Activated T-cell treated with anti-CD3 and anti-CD28 coated beads for 24 hours (primary cell): ENCODE measurements at places on chromosomes 3 and 15.

DNA sequence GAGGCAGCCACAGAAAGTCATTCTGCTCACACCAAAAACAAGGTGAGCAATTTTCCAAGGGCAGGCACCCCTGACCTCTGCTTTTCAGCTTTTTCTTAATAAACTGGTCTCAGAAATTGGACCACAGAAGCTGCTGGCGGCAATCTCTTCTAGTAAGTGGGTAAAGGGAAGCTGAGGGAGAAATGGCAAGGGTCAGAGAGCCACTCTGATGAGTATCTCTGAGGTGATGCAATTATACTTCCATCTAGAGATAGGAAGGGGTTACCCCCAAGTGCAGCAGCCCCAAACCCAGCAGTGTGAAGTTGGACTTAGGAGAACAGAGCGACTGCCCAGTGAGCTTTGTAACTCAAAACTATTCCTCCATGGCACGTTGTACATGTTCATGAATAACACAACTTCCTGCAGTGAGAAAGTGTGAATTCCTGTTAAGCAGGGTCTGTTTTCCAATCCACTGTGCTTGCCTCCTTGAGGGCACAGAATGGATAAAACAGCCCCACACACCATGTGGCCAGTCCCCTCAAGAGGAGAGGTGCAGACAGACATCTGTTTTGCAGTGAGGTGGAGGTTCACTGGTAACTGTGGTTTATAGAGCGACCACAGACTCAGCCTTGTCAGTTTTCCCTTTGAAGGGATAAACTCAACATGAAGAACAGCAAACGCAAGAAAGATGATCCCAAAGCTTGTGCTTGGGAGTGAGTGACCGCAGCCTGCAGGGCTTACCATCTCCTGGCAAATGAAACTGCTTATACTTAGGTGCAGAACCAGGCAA, 683.4 kb upstream of the CFAP20DC start:
- no peak for DNase-seq

DNA sequence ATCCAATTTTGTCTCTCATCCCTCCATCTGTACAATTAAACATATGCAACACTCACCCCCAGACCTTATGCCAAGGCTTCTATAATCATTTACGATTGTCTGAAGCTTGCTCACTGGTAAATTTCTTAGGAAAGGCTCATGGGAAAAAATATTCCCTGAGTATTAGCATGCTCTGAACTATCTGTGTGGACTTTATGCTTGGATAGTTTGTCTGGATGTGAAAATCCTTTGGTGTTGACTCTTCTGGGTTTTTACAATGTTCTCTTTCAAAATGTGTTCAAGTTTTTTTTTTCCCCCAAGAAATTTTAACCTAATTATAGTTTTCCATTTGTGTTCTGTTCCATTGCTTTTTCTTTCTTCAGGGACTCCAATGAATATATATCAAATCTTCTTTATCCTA, 19.9 kb upstream of the TTBK2 start:
- DNase-seq: no peak

DNA sequence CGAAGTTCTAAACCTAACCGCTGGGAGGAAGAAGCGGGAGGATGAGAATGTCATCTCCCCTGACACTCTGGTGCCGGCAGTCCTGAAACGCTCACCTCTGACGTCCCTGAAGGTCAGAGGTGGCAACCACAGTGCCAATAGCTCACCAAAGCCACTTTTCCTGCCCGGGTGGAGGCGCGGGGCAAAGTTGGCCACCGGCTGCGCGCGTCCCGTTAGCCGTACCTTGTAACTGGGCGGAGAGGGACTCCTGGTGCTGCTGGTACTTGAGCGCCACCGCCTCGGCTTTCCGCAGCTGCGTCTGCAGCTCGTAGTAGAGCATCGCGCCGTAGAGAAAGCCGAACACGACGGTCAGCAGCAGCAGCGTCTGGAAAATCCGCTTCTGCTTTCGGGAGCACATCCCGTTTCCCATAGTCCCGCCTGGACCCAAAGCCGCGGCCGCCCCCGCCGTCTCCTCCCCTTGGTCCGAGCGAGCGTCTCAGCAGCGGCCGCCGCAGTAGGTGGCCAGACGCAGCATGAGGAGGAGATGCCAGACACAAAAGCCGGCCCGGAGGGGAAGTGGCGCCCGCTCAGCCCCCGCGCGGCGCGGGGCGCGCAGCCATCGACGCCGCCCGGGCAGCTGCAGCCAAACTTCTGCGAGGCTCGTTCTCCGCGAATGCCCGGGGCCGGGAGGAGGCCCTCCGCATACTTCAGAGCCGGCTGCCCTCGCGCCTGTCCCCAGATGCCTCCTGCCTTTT, 680 bp downstream of the GOLIM4 start:
- DNase-seq: peak; percentile 2

GRCh38 chr3:23496165-23496564, 293.0 kb downstream of the UBE2E2 start:
- DNase-seq: no peak

DNA sequence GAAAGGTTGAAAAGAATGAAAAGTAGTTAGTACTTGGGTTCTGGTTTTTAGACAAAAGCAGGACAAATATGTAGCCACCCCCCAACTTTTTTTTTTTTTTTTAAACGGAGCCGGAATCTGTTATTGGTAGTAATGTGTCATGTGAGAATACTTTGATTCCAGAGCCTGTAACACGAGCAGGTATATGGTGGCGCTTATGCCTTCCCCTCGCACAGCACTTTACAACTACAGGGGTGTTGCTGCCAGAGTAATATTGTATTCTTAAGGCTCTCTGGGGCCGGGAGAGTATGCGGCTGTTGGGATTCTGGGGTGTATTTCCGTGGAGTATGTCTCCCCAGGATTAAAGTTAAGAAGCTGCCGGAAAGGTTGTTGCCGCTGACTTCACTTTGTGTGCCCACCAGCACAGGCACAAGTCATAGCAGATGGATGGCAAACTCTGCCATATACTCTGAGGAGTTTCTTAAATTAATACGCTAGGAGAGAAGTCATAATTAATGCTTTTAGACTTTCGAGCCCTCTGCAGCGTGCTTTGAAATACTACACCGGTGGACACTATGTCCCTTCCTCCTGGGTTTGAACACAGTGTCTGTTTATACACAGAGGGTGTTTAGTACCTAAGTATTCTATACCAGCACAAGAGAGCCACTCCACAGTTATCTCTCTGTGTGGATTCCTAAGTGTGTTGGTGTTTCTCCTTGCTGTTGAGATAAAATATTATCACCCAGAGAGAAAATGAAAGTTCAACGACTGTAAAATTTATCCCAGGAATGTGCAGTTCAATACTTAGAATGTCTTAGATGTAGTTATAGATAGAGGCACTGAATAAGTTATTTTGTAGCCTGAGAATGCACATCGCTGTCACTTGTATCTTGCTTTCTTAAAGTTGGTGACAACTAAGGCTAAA, 1.4 kb downstream of the MBNL1 start:
- DNase-seq: no peak

GRCh38 chr15:74795966-74796625, 14.2 kb downstream of the CSK start:
- DNase-seq: no peak

DNA sequence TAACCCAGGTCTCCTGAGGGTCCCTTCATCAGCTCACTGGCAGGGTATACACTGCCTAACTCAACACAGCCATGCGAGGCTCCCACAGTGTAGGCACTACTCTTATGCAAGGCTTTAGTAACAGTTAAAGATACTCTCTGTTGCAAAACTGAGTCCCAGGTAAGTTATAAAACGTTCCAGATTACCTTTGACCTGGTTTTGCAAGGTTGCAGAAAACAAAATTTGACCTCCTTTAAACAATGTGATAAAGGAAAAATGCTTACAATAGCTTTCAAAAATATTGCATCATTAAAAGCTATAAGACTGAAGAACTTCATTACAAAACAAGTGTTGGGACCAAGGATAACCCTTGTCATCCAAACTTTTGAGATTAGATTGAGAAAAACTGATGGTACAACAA, 5.5 kb downstream of the SLC27A2 start:
- DNase-seq: no peak

GRCh38 chr15:78977091-78977571, 32.3 kb upstream of the CTSH start:
- no peak for DNase-seq

- no peak for DNase-seq
These were observed 6.9 kb upstream of the TNFSF10 start for GRCh38 chr3:172530101-172530561.

DNA sequence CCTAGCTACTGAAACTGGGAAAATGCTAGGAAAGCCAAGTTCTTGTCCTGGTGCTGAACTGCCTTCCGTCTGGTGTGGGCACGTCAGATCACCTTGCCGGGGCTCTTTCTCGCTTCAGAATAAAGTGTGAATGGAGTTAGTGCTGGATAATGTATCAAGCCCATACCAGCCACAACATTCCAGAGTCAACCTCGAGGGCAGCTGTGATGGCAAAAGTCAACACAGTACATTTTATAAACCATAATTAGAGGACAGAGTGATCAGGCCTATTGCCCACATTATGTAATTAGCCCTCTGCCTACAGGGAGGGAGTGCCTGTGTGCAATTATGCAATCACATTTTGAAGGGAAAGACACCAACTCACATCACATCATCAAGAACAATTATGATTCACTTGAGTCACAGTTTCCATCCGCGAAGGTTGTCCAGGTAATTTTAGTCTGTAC, 165.2 kb downstream of the RORA start:
- no peak for DNase-seq

DNA sequence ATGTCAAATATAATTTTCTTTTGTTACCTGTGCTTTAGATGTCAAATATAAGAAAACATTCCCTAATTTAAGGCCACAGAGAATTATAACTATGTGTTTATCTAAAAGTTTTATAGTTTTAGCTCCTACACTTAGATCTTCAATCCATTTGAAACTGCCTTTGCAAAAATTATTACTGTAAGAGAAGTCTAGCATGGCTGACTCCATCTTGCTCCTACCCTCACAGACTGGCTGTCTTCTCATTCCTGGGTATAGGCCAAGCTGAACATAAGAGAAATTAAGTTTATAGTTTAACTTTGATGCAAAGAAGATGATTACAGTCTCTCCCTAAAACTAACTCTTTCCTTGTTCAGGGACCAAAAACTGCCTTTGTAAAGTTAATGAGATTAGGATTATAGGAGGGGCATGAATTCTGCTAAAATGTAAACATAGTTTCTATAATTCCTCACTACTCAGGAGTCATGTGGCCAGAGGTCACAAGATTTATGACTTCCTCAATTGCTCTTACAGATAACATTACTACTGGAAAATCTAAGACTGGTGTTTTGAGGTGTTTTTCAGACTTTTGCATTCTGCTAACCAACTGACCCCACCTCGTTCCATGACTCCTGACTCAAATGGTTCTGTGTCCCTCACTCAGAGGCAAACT, 184.0 kb downstream of the BCHE start:
- no peak for DNase-seq

GRCh38 chr3:178392511-178392926, 143.7 kb upstream of the KCNMB2 start:
- DNase-seq: no peak

DNA sequence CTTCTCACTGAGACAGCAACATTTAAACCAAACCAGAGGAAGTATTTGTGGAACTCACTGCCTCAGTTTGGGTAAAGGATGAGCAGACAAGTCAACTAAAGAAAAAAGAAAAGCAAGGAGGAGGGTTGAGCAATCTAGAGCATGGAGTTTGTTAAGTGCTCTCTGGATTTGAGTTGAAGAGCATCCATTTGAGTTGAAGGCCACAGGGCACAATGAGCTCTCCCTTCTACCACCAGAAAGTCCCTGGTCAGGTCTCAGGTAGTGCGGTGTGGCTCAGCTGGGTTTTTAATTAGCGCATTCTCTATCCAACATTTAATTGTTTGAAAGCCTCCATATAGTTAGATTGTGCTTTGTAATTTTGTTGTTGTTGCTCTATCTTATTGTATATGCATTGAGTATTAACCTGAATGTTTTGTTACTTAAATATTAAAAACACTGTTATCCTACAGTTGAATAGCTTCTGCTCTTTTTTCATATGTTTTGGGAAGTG, 23.3 kb downstream of the CLDN18 start:
- no peak for DNase-seq

- no peak for DNase-seq
These were observed 8.3 kb upstream of the JMJD7 start for GRCh38 chr15:41819455-41820050.

GRCh38 chr15:90295270-90295648, 29.8 kb downstream of the NGRN start:
- DNase-seq: no peak

- no peak for DNase-seq
These were observed 23.0 kb downstream of the SUCNR1 start for GRCh38 chr3:151896246-151897012.

- peak; percentile 61 for DNase-seq
These were observed 1.2 kb upstream of the TYRO3 start for GRCh38 chr15:41557673-41558399.

DNA sequence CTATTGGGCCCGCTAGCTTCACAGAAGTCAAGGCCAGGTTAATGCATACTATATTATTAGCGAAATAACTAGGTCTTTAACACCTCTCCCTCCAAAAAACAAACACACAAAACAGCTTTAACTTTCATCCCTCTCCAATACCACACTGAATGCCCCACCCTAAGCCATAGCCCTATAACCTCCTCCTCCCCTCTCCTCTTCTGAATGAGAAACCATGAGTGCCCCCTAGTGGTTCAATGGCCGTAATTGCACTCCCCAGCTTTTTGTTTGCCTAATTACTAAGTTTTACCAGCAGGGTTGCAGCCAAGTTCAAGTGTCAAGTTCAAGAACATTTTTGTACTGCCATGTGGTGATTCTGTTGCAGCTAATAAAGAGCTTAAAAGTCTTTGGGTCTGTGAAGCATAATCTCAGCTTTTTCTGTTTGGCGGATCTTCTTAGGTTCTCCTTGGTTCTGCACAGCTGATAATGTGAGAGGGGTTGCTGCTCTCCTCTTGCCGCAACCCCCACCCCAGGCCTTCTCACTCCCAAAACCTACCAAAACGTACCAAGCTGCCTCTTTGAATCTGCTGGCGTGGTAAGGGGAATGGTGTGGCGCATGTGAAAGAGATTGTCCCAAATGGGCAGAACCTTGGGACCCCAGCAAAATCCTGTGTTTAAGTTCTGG, 57.9 kb downstream of the RPL22L1 start:
- peak; percentile 59 for DNase-seq

- DNase-seq: no peak
These were observed 69.1 kb downstream of the MAGEF1 start for GRCh38 chr3:184642631-184643285.
